ENCODE measurements at places on chromosomes 16 and 17.

DNA sequence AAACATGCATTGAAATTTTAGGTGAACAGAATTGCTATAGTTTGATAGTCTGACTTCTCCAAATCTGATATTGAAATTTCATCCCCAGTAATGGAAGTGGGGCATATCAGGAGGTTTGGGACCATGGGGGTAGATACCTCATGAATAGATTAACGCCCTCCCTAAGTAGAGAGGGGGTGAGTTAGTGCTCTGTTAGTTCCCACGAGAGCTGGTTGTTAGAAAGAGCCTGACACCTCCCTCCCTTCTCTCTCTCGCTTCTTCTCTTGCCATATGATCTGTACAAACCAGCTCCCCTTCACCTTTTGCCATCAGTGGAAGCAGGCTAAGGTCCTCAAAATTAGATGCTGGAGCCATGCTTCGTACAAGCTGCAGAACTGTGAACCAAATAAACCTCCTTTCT is 78.8 kb downstream of the BRIP1 start:
- no peak for DNase-seq

- no peak for DNase-seq
Observed at GRCh38 chr16:56311208-56312027, 113.9 kb downstream of the AMFR start.

DNA sequence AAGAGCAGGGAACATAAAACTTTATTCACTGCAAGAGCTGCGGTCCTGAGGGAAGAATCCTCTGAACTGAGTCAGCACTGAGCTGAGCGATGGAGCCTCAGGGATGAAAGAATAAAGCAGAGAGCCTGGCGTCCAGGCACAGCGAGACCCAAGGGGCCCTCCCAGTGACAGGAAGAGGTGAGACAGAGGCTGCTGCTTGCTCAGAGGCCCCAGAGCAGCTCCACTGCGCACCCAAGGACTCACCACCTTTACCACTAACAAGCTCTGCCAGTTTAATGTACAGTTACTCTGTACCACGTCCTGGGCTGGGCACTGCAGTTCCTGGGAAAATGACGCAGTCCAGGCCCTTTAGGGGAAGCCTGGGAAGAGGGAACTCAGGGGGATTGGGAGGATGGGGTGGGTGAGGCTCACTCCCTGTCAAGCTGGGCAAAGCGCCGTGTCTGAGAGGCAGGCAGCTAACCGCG is 5.6 kb downstream of the GFAP start:
- no peak for DNase-seq

GRCh38 chr16:15038689-15039088 is 17.2 kb downstream of the NTAN1 start:
- DNase-seq = no peak

DNA sequence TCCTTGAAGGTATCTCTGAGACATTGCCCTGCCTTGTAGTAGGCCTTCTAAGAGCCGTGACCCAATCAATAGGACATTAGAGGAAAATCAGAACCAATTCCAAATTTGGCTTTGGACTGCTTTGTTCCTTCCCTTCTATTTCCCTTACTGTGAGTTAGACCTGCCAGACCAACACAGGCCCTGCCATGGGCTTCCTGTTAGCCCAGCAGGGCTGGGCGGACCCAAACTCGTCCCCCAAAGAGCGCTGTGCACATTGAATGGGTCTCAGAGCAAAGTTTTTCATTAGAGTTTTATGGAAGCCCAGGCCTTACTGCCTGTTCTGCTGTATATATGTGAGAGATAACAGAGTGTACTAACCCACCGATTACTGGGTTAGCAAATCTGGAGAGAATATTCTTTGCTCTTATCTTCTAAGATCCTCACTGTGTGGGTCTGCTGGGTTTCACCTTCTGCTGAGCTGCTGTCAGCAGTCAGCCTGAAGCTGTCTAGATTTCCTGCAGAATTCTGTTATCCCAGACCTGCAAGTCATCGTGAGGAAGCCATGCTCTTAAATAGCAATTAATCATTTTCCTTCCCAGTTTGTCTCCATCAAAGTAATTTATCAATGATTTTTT is 5.7 kb downstream of the ARHGAP44 start:
- no peak for DNase-seq

DNA sequence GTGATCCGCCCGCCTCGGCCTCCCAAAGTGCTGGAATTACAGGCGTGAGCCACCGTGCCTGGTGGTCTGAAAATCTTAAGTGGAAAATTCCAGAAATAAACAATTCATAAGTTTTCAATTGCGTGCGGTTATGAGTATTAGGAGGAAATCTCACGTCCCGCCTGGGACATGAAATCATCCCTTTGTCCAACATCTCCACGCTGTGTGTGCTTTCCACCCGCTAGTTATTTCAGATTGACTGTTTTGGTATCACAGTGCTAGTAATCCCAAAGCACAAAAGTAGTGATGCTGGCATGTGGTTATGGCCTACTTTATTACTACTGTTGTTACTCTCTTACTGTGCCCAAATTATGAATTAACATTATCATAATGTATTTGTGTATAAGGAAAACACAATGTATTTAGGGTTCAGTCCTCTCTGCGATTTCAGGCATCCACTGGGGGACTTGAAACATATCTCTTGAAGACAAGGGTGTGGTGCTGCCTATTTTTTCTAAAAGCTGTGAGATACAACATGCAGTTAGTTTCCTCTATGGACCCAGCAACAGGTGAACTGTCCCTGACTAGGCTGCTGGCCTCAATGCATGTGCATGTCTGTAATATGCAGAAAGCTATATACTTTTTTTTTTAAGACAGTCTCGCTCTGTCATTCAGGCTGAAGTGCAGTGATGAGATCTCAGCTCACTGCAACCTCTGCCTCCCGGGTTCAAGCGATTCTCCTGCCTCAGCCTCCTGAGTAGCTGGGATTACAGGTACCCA is 32.3 kb downstream of the SLC47A1 start:
- no peak for DNase-seq
